Esophagus squamous epithelium (tissue), 5 donors: ENCODE measurements at places on chromosomes 7 and 10.

DNA sequence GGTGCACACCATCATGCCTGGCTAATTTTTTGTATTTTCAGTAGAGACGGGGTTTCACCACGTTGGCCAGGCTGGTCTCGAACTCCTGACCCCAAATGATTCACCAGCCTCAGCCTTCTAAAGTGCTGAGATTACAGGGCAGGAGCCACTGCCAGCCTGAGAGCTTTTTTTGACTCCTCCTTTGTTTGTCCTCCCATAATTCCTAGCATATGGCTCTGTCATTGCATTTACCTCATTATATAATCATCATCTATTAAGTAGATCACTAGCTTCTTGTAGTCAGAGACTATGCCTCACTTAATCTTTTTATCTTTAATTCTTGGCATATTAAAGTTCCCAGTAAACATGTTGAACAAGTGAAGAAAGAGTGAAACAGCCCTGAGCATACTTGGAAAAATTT, 82.1 kb downstream of the CPEB3 start:
- no peak for DNase-seq

- DNase-seq: no peak
These were observed 13.0 kb downstream of the DPY19L1 start for GRCh38 chr7:35024298-35024697.

DNA sequence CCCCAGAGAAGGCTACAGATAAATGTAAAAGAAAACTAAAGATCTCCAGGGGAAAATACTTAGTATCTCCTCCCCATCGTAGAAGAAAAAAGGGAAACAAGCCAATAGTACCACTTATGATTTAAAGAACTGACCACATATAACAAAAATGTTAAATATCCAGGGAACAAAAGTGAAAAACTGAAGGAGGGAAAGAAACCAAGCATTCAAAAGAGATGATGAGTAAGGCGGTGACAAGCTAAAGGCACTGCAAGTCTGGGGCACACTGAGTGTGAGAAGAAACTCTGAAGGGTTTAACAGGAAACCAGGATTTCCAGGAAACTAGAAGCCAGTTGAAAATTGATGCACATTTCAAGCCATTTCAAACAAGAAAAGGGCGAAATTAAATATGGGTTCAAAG, 226.3 kb downstream of the AHR start:
- no peak for DNase-seq

DNA sequence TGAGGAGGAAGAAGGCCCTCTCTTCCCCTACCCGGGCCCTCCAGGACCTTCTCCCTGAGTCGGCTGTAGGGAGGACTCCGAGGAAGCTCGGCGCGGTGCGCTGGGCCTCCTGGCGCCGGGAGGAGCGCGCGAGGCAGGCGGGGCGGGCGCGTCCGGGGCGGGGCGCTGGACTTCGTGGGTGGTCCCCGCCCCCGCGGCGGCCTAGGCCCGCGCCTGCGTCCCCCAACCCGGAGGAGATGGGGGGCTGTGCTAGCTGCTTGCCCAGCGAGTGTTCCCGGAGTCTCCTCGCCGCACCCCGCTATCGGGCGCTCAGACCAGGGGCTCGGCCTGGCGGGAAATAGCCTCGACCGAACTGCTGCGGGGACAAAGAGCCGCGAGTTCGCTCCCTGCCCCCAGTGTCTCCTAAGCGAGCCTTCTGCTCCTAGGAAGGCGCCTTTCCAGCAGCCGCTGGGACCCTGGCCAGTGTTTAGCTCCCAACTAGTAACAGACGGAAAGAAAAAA, 19.2 kb upstream of the SMO start:
- DNase-seq: no peak

- no peak for DNase-seq
These were observed 373.1 kb downstream of the THSD7A start for GRCh38 chr7:11458736-11459483.

GRCh38 chr10:112811741-112812551, 138.1 kb upstream of the TCF7L2 start:
- no peak for DNase-seq

DNA sequence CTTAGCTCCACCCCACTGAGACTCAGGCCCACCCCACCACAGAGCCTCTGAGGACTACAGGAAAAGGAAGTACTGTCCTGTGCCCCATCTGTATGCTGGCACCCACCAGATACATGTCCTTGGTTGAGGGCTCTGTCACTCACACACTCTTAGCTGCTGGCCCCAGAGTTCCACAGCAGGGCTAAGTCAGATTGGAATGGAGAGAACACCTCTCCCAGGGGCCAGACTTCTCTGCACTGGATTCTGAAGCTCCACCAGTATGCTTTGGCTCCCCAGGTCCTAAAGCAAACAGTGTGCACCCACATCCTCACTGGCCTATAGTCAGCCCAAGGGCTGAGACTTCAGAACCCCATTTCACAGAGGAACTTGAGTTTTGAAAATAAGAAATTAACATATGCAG, 103.2 kb upstream of the PPP2R2D start:
- no peak for DNase-seq
